Stimulated activated CD8-positive, alpha-beta memory T cell treated with anti-CD3 and anti-CD28 coated beads, Interleukin-4, amount 100 ng/mL, for 24 hours (primary cell): ENCODE measurements at places on chromosomes 7 and 10.

DNA sequence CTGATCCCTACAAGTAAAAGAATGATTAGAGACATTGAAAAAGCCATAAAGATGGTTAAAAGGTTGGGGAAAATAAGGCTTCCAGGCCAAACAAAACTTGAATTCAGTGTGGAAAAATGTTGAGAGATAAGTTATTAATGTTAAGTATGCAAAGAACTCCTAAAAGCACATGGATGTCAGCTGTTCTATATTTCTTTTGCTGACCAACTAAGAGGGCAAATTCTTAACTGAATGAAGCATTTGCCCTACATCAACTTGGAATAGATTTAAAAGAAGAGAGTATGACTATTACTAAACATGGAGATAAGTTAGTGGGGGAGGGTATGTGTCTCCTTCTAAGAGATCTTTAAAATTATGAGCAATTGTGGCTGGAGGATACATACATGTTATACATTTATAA lies 124.8 kb downstream of the KIAA1217 start:
- DNase-seq = no peak

GRCh38 chr10:13773043-13773442 lies 186.3 kb downstream of the PRPF18 start:
- no peak for DNase-seq

- DNase-seq = no peak
Observed at GRCh38 chr10:427761-428519, 261.5 kb downstream of the DIP2C start.

DNA sequence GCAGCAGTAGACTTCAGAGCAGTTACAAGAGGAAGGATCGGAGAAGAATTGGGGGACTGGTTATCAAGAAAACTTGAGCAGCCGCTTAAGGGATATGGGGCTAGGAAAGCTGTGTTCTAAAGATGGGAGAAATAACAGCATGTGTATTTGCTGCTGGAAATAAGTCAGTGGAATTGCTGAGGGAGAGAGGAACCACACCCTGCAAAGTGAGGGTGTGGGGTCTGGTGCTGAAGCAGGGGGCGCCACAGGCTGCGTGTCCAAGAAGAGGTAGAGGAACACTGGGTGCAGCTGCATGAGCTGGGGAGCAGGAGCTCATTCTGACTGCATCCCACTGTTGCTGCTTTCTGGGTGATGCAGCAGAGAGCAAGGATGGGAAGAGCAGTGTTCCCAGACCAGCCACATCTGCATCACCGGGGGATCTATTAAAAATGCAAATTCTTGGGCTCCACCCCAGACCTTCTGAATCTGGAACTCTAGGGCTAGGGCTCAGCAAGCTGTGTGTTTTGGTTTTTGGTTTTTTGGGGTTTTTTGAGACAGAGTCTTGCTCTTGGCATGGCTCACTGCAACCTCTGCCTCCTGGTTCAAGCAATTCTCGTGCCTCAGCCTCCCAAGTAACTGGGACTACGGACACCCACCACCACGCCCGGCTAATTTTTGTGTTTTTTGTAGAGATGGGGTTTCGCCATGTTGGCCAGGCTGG lies 97.1 kb upstream of the DNAJB6 start:
- DNase-seq = no peak

DNA sequence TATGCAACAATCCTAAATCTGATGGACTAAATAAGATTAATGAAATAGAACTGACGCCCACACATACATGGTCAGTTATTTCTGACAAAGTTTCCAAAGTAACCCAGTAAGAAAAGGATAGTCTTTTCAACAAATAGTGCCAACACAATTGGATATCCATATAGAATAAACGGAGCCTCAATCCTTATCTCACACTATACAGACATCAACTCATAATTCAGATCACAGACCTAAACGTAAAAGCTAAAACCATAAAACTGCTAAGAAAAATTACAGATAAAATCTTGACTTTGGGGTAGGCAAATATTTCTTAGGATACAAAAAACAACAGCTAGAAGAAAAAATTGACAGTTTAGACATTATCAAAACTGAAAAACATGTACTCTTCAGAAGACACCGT lies 8.5 kb downstream of the CACUL1 start:
- DNase-seq = no peak

- DNase-seq = no peak
Observed at GRCh38 chr10:80320377-80320776, 30.9 kb upstream of the MAT1A start.

DNA sequence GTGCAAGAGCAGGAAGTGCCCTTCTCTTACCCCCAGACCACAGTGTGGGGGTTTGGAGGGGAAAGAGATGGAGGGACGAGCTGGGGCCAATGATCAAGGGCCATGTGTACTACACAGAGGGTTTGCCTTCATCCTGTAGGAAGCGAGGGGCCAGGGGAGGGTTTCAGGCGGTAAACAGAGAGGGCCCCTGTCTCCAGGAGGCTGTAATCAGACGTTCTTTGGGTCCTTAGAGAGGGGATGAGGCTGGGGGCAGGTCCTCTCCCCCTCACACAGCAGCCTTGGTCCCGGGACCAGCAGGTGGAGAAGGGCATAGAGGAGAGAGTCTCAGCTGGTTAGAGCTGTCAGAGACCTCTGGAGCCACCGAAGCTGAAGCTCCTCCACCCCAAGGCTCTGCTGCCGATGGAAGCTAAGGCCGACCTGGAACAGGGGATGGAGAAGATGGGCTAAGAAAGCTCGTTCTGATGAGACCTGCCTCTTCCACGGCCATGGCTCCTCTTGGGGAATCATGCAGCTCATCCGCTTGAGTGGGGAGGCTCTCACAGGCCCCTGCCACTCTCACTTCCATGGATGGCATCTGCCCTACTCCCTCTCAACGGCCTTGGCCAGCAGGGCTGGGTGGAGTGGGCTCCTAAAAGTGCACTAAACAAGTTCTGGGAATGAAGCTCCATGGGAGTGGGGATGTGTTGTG lies 3.5 kb downstream of the LOXL4 start:
- no peak for DNase-seq

GRCh38 chr7:26583094-26583648 lies 281.2 kb downstream of the SKAP2 start:
- no peak for DNase-seq

DNA sequence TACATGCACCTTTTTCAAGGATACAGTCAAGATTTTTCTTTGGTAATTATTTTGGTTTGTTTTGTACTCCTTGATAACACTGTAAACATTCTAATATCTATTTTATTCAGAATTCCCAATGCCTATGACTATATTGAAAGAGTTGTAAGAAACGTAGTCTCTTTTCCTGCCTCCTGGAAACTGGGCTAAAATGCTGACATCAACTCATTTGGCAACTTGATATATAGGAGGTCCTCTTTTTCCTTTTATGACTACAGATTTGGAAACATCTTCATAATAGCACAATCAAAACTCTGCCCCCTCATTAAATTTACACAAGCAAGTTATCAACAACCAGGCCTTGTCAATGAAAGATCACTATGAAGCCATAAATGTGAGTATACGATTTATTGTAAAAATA lies 422.3 kb upstream of the PCDH15 start:
- no peak for DNase-seq

- no peak for DNase-seq
Observed at GRCh38 chr10:53957401-53957800, 843.6 kb downstream of the PCDH15 start.

- no peak for DNase-seq
Observed at GRCh38 chr7:38584443-38585210, 46.5 kb downstream of the AMPH start.

- DNase-seq = no peak
Observed at GRCh38 chr10:101972761-101973160, 83.2 kb downstream of the ARMH3 start.

GRCh38 chr7:105664816-105665525 lies 83.7 kb upstream of the EFCAB10 start:
- no peak for DNase-seq

- no peak for DNase-seq
Observed at GRCh38 chr10:77187376-77187999, 450.1 kb downstream of the KCNMA1 start.

DNA sequence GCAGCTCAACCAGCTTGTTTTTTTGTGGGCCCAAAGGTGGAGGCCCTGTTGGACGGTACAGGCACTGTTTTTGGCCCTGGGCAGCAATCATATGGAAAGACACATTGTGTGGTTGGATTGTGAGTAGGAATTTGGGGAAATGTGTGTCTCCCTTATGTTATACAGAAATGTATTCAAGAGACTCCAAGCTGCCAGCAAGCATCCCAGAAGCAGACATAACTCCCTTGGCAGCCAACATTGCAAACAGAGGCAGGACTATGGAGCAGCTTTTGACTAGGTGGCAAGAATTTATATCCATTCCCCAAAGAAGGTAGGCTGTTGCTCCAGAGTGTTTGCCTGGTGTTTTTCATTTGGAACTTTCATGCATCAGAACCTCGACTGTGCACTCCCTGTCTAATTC lies 104.9 kb downstream of the BUB3 start:
- DNase-seq = no peak

DNA sequence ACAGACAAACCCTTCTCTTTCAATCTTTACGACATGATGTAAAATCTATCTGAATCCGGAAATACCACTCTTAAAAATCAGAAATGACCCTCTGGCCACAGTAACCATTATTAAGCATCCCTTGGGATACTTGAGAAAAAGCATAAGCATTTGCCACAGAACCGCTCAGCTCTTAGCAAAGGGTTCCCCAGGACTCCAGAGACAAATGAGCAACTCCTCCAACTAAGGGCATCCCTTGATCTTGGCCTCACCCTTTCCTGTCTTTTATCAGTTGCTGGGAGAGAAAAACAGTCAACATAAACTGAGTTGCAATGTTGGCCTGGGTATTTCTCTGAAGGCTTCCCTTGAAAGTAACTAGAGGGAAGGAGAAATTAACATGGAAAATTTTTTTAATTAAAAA lies 3.5 kb downstream of the PDLIM1 start:
- DNase-seq = no peak

- DNase-seq = no peak
Observed at GRCh38 chr7:18320971-18321567, 174.5 kb upstream of the HDAC9 start.

GRCh38 chr7:7385421-7385820 lies 150.3 kb downstream of the COL28A1 start:
- no peak for DNase-seq

GRCh38 chr10:14549496-14549895 lies 218.8 kb upstream of the FRMD4A start:
- DNase-seq = no peak

DNA sequence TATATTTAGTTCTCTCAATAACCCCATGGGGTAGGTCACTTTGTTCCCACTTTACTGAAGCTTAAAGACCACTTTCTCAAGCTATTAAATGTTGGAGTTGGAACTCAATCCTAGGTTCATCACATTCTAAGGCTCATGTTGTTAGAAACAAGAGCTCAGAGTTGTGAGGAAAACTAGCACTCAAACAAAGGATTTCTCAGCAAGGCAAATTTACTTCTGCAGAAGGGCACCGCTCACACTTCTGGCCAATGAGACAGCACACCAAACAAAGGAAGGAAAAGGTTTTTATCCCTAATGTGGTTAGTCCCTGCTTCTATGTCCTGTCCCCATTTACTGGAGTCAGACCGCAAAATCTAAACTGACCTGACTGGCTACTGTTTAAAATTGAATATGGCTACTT lies 214.6 kb upstream of the PHF14 start:
- DNase-seq = no peak

DNA sequence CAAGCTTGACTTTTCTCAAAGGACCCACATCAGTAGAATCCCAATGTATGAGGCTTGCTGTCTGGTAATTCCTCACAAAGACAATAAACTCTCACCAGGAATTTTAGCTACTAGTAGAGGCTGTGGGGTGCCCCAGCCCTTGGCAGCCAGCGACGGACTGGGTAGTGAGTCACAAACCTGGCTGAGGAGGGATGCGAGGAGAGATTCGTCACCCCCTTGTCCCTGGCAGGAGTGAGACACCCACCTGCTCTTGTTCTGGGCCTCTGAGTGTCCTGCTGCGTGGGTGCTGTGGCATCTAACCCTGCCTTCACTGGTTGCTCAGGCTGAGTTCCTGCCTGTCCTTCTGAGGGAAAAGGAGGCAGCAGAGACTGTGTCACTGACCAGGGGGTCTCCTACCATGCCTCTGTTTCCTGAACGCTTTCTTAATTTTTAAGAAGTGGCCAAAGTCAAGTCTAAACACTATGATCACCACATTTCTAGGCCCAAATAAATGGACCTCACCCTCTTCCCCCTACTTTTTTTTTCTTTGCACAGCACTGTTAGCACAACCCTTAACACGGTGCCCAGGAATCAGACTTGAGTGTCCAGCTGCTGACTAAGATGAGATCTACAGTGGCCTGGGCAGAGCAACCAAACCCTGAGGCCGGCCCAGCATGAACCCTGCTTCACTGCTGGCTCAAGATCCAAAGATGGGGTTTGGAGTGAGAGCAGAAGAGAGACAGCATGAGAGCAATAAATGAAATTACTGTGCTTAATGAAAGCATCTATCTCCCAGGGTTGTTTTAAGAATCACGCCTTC lies 146.4 kb downstream of the ANLN start:
- DNase-seq = no peak

DNA sequence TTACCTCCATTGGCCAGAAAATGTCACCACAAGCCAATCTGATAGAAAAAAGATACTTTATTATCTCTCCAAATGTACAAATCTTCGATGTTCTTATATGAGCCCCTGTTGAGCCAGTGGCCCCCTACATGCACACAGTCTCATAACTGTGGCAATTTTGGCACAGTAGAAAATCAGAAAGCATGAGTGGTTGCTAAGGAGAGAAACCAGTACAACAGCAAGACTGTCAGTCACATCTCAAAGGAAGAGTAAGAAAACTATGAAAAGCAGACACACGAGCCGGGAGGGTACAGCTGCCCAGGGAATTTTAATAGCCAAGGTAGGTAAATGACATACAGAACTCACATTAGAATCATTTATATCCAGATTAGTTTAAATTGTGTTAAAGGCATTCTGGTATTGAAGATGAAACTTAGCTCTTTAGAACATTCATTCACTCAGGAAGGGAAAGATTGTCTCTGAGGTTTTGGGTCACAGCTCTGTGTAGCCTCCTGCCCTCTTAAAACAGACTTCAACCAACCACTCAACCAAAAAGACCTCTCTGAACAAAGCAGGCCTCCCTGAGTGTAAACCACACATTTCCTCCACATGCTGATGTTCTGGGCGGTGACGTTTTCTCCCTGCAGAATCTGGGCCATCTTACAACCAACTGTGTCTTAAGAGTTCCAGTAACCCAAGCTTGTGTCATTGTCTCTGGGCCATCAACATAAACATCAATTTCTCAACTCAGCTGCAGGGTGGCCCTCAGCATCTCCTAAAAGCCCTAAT lies 80.8 kb upstream of the ADAM12 start:
- no peak for DNase-seq

DNA sequence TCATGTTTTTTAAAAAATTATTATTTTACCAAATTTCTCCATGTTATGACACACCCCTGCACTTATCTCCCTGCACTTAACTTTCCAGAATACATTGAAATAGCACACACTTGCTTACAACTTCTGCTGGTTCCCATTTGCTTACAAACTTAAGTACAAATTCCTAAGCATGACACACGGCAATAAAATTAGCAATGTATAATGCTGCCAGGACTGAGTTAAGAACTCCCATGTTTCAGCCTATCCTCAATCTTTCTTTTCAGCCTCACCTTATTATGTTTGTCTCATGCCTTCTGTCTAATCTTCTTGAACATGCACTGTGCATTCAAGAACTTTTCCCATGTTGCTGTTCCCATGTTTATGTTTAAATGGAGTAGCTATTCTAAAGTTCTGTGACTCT lies 40.8 kb downstream of the PRPS1L1 start:
- DNase-seq = no peak

- no peak for DNase-seq
Observed at GRCh38 chr7:15922002-15922401, 235.5 kb upstream of the MEOX2 start.
